ENCODE measurements at places on chromosomes 3 and 15.
A peak's percentile ranks its signal among the peaks of the same experiment; 100 is the strongest.

GRCh38 chr15:42064271-42064670, 30.1 kb downstream of the PLA2G4D start:
- DNase-seq: no peak

DNA sequence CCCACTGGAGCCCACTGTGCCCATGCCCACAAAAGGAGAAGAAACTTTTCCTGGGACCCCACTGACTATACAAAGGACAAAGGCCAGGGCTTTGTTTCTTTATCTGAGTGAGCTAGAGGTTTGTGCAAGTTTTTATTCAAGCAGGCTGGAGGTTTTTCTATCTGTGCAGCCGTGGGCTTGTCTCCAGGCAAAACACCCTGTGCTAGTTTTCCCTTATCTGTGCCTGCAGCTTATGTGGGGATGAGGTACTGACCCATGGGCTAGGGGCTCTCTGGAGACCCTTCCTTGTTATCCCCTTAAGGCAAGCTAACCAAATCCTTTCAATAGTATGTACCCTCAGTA, 545.5 kb downstream of the ZPLD1 start:
- no peak for DNase-seq

DNA sequence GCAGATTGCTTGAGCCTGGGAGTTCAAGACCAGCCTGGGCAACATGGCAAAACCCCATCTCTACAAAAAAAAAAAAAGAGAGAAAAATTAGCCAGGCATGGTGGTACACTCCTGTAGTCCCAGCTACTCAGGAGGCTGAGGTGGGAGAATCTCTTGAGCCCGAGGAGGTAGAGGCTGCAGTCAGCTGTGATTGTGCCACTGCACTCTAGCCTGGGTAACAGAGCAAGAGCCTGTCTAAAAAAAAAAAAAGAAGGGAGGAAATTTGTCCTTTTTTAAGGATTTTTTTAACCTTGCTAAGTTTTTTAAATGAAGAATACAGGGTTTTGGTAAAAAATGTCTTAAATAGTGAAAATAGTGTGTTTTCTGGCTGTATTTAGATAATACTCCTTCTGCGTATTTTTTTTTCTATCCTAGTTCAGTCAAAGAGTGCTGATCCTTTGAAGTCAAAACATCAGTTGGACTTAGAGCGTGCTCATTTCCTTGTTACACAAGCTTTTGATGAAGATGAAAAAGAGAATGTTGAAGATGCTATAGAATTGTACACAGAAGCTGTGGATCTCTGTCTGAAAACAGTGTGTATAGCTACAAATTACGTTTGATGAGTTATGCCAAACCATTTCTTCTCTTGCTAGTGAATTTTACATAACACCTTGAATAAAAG, 11.1 kb downstream of the CAPN7 start:
- no peak for DNase-seq

DNA sequence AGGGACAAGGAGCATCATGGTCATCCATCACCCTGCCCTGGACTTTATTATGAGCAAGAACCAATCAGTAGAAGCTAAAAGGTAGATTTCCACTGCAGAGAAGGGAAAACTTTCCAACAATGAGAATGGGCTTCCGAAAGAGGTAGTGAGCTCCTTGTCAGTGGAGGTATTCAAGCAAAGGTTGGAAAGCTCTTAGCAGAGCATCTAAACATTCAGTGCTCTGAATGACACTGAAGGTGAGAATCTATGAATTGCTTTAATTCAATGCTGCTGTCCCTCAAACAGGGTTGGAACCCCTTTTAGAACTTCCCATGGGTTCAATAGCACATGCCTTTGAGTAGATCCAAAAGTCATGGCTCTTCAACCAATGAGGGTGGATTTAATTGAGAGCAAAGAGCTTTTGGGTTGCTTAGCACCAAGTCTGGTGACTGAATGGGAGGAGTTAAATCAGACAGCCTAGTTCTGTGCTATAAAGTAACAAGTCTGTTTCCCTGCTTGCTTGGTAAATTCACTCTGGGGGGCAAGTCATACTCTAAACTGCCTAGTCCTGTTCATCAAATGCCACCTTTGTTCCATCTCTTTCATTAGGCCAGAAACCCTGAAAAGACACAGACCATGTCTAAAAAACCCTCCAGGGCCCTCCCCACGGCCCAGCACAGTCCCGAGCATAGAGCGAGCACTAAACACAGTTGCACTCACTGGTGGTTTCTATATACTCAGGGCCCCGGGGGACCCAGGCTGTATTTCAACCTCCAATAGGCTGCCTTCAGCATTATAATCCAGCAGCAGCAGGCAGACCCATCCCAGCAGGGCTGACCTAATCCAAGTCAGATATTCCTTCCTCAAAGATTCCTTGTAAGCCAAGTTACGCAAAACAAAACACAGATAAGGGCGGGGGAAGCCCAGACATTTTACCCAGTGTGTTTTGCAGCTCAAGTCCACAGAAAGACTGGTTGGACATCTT, 161.2 kb downstream of the MEGF11 start:
- DNase-seq: no peak

DNA sequence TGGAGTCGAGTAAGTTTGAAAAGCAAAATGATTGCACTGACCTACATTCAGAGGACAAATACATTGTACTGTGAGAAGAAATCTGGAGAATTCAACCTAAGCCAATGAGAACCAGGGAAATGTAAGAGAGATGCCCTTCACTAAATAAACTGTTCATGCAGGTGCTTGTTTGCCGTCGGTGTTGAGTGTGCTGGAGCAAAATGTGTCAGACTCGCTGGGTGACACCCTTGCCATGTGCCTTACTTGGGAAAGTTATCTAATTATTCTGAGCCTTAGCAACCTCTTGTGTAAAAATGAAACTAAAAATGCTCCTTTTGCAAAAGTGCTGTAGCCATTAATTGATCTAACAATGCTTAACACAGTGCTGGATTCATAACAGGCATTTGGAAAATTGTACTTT, 140.4 kb downstream of the GABRB3 start:
- no peak for DNase-seq

GRCh38 chr15:50944672-50945071, 36.2 kb downstream of the AP4E1 start:
- no peak for DNase-seq

DNA sequence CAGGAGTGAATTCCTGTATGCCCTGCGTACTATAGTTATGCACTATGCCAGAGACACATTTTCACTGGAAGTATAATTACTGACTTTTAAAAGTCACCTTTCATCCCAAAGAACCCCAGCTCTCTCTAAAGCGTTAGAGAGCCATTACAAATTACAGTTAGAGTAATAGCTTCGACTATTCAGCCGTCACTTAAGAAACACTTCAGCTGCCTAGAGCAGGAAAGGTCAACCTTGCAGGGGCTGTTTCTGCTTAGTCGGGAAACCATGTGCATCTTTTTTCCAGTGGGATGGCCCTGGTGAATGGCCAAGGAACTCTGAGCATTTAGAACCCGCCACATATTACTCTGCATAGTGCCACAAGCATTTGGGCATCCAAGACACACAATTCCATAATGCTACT, 235.9 kb downstream of the ARRDC4 start:
- DNase-seq: no peak

- DNase-seq: no peak
These were observed 75.8 kb downstream of the CTNNB1 start for GRCh38 chr3:41274944-41275668.

- no peak for DNase-seq
These were observed 29.0 kb downstream of the CMSS1 start for GRCh38 chr3:99846477-99847160.

GRCh38 chr3:69510481-69511030, 124.7 kb upstream of the FRMD4B start:
- DNase-seq: no peak

DNA sequence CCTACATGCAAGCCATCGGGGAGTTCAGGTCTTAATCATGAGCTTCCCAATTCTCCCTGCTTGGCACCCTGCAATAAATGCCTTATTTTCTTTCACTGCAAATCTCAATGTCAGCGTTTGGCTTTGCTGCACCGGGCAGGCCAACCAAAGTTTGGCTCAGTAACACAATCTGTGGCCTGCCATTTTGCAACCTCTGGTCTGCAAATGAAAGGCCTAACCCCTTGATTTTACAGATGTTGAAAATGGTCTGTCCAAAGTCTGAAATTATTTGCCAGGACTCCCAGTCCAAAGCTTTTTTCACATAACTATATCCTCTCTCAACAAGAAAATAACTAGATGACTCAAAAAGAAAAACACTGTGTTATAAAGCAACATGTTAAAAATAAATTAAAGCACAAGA, 34.0 kb upstream of the LEKR1 start:
- no peak for DNase-seq

DNA sequence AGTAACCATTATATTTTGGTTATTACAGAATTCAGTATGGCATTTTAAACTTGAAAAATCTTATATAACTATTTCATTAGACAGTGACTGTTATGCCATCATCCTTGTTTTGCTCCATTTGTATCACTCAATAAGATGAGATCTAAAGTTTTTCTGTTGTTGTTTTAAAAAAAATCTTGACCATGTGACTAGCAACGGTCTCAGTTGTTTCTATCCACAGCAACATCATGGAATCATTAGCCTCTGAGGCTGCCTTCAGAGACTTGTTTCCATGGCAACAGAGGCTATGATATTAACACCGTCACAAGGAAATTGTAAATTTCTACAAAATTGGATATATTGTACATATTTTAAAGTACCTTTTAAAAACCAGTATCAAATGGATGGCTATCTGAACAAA, 129.8 kb downstream of the DLG1 start:
- DNase-seq: no peak

- no peak for DNase-seq
These were observed 23.2 kb upstream of the IQCF6 start for GRCh38 chr3:51802106-51802703.

GRCh38 chr3:57783186-57784088, 27.3 kb downstream of the SLMAP start:
- no peak for DNase-seq

DNA sequence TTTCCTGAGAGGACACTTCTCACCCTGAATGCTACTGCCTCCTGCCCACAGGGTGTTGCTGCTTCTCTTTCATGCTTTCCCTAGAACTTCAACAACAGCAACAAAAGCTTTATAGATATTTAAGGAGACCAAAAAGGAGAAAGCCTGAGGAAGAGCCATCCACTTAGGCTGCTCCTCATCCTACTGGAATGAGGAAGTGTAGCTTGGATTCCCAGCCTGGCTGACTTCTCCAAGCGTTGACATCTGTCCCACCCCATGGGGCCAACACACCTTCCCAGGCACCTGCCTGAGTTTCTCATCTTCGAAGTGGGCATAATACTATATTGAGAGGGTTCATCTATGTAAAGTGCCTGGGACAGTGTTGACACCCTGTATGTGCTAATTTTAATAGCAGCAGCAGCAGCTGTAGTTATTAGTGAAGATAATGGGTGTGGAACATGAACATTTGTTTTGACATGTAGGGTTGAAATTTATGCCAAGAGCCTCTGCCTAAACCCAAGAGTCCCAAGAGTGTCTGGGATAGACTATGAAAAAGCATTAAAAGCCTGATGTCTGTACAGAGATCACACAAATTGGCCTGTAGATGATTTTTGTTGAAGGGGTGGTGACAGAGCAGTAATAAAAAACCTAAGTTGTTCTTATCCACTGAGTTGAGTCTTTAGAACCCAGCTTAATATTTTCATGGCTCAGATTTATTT, 96.5 kb upstream of the PIAS1 start:
- DNase-seq: no peak

DNA sequence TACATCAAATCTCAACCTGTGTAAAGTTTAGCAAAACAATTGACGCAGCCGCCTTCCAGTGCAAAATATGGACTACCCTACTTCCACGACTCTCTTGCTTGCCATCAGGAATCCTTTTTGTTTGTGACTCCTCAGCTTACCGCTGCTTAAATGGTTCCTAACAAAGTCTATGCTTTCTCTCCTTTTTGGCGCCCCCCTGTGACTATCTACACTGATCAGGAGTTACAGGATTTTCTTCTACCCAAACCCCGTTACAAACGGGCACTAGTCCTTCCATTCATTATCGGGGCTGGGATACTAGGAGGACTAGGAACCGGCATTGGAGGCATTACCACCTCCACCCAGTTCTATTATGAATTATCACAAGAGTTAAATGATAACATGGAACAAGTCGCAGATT, 184.0 kb downstream of the IGSF11 start:
- no peak for DNase-seq

DNA sequence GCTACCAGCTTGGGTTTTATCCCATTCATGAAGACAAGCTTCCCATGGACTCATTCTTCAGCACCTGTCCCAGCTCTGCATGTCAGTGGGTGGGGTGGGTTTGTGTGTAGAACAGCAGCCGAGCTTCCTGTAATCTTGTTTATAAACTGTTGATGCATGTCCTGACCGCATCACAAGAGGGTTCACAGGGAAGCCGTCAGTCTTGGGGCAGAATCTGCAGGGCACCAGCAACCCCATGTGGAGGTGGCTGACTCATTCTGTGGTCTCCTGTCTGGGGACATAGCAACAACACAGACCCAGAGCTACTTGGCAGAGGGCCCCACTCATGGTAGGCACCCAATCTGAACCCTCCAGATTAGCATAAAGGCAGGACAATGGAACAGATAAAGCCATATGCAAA, 35.6 kb downstream of the DAPK2 start:
- peak; percentile 76 for DNase-seq

GRCh38 chr3:137150825-137151224, 193.0 kb downstream of the IL20RB start:
- DNase-seq: no peak

DNA sequence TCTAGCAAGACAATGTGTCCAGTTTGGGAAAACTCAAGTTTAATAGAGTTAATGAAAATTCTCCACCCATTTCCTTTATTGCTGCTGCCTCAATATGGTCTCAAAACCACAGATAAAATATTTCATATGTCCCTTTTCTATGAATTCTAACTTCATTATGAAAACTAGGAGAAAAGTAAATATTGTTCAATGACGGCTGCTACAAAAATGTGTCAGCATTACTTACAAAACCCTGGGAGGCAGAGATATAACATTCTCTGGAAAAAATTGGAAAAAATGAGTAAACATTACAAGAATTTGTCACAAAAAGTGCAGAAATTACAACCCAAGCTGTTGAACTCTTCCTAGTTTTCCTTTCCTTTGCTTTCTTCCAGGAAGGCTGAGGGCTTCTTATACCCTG, 22.2 kb upstream of the FBN1 start:
- no peak for DNase-seq

GRCh38 chr3:23877329-23877980, 39.3 kb downstream of the NKIRAS1 start:
- no peak for DNase-seq

GRCh38 chr3:54916732-54917131, 11.1 kb downstream of the LRTM1 start:
- no peak for DNase-seq

DNA sequence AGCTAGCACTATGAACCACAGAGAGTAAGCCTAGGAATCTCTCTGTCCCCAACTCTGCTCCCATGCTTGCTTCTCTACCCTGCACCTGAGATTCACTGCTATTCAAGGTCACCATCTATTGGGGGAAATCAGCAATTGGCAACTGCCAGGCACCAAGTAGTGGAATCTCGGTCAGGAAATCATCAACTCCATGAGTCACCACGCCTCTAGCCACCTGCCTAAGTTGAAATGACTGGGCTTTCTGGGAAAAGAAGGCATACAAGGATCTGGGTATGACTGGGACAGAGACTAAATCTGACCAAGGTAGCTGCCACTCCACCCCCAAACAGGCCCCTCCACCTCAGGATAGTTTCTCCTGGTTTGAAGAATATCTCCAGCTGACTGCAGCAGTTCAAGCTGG, 464.1 kb upstream of the CBLB start:
- DNase-seq: peak; percentile 19
